ENCODE measurements at places on chromosomes 1 and 21. TPM values are rescaled to one million over a fixed set of nuclear protein-coding genes. Genes with fewer than 3 reads are reported as not detected.

FLG gene
- total RNA-seq: 0.06 TPM

GCSAML gene
- not detected for total RNA-seq

S100A14 gene
- total RNA-seq: not detected

DNA sequence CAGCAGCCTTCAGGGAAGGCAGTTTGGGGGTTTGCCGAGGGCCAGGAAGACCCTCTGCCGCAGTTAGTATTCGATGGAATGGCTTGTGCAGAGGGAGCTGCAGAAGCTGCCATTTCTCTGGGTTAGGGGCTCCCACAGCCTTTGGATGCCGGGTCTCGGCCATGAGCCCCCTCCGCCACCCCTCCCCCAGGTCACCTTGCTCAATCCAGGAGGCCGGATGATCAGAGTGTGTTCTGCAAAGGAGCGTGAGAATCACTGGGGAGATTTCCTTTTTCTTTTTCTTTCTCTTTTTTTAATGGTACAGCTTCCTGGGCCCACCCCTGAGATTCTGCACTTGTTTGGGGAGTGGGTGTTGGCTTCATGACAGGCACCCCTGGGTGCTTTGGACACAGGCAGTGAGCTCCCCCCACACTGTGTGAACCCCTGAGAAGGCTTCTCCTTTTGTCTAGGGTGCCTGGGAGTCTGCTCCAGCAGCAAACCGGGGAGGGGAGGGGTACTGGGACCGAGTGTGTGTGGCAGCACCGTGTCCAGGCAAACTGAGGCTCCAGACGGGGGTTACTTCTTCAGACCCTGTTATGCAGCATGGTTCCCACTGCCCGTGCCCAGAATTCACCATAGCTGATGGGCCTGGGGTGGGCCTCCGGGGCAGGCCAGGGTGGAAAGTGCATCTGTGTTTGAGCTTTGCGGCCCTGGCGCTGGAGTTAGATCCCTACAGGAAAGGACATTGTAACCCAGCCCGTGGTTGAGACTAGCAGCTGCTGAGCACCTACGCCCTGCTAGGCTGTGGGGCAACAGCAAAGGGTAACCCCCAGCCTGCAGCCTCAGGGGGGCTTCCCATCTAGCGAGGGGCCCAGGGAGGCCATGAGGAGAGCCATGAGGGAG is 18.5 kb downstream of the TNFRSF1B start:
- DNase-seq: no peak
- H3K27me3 ChIP-seq: no peaks in the 10 kb centered on the region
- H3K4me1 ChIP-seq: peaks cover 14% of the 10 kb centered on the region
- no peak overlapping the region for H3K27ac ChIP-seq

- peaks cover 31% of the 10 kb centered on the region for H3K4me1 ChIP-seq
- H3K27me3 ChIP-seq: no peaks in the 10 kb centered on the region
- H3K27ac ChIP-seq: no peak within 1 kb of the TSS
- 0 out of 2 replicates have a peak, but pooled peaks cover 1% of the 10 kb centered on the region for H3K36me3 ChIP-seq
- peak within 1 kb of the TSS; percentile 54 for H3K4me3 ChIP-seq
Measured at GRCh38 chr1:30908696-30909364, at the start of gene SDC3. SDC3 (minus strand) TSS chr1:30908758; CDS start chr1:30908586, 172 bp downstream.

- no peaks in the 10 kb centered on the region for H3K36me3 ChIP-seq
- no peak for DNase-seq
- H3K27ac ChIP-seq: no peak overlapping the region
Measured at GRCh38 chr21:16304174-16305095, 574.7 kb downstream of the USP25 start.

CHD1L gene
- total RNA-seq: 52.5 TPM

DNA sequence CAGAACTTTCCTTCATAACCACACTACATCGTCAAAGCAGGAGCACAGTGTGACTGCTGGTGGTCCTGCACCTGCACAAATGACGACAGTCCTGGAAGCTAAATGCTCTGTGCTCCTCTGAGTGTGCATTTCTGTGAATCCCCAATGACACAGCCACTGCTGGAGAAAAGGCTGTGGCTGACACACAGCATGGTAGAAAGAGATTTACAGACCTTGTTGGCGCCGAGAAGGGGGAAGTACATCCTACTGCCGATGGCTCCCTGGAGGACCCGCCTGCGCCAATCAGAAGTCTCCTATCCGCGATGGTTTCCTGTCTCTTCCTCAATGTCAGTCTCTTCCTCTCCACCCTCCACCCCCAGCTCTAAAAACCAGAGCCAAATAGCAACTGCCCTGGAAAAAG is 115.4 kb upstream of the RAB4A start:
- H3K36me3 ChIP-seq: no peaks in the 10 kb centered on the region
- no peaks in the 10 kb centered on the region for H3K27me3 ChIP-seq
- H3K4me1 ChIP-seq: peaks cover 6% of the 10 kb centered on the region
- DNase-seq: no peak
- H3K27ac ChIP-seq: no peak overlapping the region
- no peak overlapping the region for H3K4me3 ChIP-seq

NFASC gene
- 0.03 TPM for total RNA-seq

GRCh38 chr21:40841524-40842196 is 5.3 kb downstream of the DSCAM start:
- no peak for DNase-seq
- H3K27ac ChIP-seq: no peak overlapping the region
- H3K4me3 ChIP-seq: no peak overlapping the region
- H3K4me1 ChIP-seq: no peaks in the 10 kb centered on the region
- H3K36me3 ChIP-seq: no peaks in the 10 kb centered on the region

C1orf141 gene
- total RNA-seq: not detected

CFHR3 gene
- not detected for total RNA-seq

- no peak overlapping the region for H3K27ac ChIP-seq
- no peaks in the 10 kb centered on the region for H3K27me3 ChIP-seq
- peaks cover 10% of the 10 kb centered on the region for H3K4me1 ChIP-seq
- no peaks in the 10 kb centered on the region for H3K36me3 ChIP-seq
Measured at GRCh38 chr1:207911856-207912760, 1.2 kb upstream of the CD34 start.

GRCh38 chr1:162021124-162021523 is 2.5 kb downstream of the OLFML2B start:
- H3K27me3 ChIP-seq: no peaks in the 10 kb centered on the region
- H3K4me1 ChIP-seq: peaks cover 19% of the 10 kb centered on the region
- DNase-seq: no peak
- no peak overlapping the region for H3K27ac ChIP-seq
- H3K4me3 ChIP-seq: no peak overlapping the region
- H3K36me3 ChIP-seq: no peaks in the 10 kb centered on the region

DNA sequence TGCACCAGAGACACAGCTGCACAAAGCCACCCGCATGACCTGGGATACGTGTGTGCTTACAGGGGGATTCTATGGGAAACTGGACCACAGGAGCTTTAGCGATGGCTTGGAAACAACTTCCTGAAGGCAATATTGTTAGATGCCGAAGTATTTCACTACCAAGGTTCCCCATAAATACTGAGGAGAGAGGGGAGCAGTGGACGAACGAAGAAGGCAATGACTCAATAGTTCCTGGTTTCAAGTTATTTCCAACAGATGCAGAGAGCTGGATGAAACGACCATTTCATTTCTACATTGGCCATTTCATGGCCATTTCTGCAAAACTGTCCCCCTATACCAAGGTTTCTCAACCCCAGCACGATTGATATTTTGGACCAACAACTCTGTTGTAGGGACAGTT is 61.3 kb downstream of the CD34 start:
- DNase-seq: no peak
- no peak overlapping the region for H3K27ac ChIP-seq
- H3K4me3 ChIP-seq: no peak overlapping the region
- no peaks in the 10 kb centered on the region for H3K36me3 ChIP-seq

- no peaks in the 10 kb centered on the region for H3K4me1 ChIP-seq
- H3K36me3 ChIP-seq: no peaks in the 10 kb centered on the region
- no peak overlapping the region for H3K4me3 ChIP-seq
- no peak for DNase-seq
- H3K27me3 ChIP-seq: no peaks in the 10 kb centered on the region
- no peak overlapping the region for H3K27ac ChIP-seq
Measured at GRCh38 chr1:224689374-224689773, 73.3 kb downstream of the CNIH3 start.

GRCh38 chr1:115665319-115666096 is 23.7 kb downstream of the VANGL1 start:
- H3K4me1 ChIP-seq: peaks cover 23% of the 10 kb centered on the region
- peaks cover 86% of the 10 kb centered on the region for H3K36me3 ChIP-seq
- H3K4me3 ChIP-seq: no peak overlapping the region
- H3K27ac ChIP-seq: no peak overlapping the region
- no peak for DNase-seq
- no peaks in the 10 kb centered on the region for H3K27me3 ChIP-seq

DNA sequence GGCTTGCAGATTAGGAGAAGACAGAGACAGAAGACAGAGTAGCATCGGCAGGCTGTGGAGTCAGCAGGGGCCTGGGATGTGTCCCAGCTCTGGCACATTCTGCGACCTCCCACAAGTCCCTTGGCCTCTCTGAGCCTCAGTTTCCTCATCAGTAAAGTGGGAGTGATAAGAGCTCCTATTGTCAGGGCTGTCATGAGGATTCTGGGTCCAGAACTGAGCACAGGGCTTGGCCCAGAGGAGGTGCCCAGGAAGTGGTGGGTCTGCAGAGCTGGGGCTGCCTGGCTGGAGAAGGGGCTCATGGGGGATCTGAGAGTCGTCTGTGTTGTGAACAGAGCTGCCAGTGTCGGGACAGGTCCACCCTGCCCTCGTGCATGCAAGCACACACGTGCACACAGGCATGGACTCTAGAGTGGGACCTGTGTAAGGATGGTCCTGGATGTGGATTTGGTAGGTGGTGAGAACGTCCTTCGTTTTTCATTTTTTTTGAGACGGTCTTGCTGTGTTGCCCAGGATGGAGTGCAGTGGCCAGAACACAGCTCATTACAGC is 262.9 kb downstream of the PTPRU start:
- no peaks in the 10 kb centered on the region for H3K4me1 ChIP-seq
- no peak for DNase-seq
- H3K27me3 ChIP-seq: peaks cover 5% of the 10 kb centered on the region
- no peak overlapping the region for H3K4me3 ChIP-seq
- H3K36me3 ChIP-seq: no peaks in the 10 kb centered on the region

- no peak for DNase-seq
- H3K4me3 ChIP-seq: no peak overlapping the region
- no peaks in the 10 kb centered on the region for H3K4me1 ChIP-seq
- no peak overlapping the region for H3K27ac ChIP-seq
- H3K36me3 ChIP-seq: no peaks in the 10 kb centered on the region
- H3K27me3 ChIP-seq: 0 out of 2 replicates have a peak, but pooled peaks cover 5% of the 10 kb centered on the region
Measured at GRCh38 chr1:70112838-70113237, 92.5 kb downstream of the LRRC40 start.

GRCh38 chr1:63320022-63320721 is 2.2 kb upstream of the FOXD3 start:
- H3K36me3 ChIP-seq: no peaks in the 10 kb centered on the region
- H3K4me3 ChIP-seq: no peak overlapping the region
- DNase-seq: no peak
- peaks cover 58% of the 10 kb centered on the region for H3K27me3 ChIP-seq
- H3K27ac ChIP-seq: no peak overlapping the region
- H3K4me1 ChIP-seq: peaks cover 27% of the 10 kb centered on the region

GRCh38 chr21:45317398-45318145 is 29.9 kb upstream of the POFUT2 start:
- H3K27me3 ChIP-seq: no peaks in the 10 kb centered on the region
- H3K36me3 ChIP-seq: peaks cover 5% of the 10 kb centered on the region
- no peak overlapping the region for H3K4me3 ChIP-seq
- peak; percentile 94 for DNase-seq
- H3K27ac ChIP-seq: peak overlapping the region; percentile 96

DNA sequence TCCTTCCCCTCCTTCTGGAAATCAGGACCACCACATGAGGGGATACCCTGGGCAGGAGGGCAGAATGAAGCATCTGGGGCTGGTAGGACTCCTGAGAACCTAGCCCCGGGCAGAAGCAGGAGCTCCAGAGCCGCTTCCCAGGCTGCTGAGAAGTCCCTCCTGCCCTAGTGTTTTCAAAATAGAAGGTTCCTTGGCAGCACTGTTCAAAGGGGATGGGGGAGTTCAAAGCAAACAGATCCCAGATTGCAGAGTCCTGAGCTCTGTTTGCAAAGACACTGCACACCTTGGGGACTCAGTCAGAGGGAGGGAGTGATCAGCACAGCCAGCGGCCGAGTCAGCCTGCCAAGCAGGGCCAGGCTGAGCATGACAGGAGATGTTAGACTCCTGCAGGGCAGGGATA is 177.8 kb downstream of the PTPRU start:
- no peaks in the 10 kb centered on the region for H3K4me1 ChIP-seq
- H3K36me3 ChIP-seq: no peaks in the 10 kb centered on the region
- H3K27me3 ChIP-seq: no peaks in the 10 kb centered on the region
- H3K4me3 ChIP-seq: no peak overlapping the region

DNA sequence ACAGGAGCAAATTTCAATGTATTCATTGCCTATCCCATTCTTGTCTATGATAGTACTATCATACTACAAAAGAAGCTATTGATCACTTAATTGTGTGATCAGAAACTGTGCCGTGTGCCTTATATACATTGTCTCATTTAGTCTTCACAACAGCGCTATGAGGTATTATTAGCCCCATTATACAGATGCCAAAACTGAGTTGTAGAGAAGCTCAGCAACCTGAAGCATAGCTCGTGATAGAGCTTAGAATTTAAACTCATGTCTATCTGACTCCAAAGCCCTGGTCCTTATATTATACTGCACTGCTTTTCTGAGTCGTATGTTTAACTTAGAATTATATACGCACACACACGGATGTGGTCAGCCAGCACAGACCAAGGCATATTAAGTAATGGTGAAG is 315.1 kb downstream of the NFIA start:
- no peak overlapping the region for H3K4me3 ChIP-seq
- DNase-seq: no peak
- H3K27me3 ChIP-seq: 0 out of 2 replicates have a peak, but pooled peaks cover 4% of the 10 kb centered on the region
- H3K4me1 ChIP-seq: no peaks in the 10 kb centered on the region
- H3K36me3 ChIP-seq: no peaks in the 10 kb centered on the region

UMODL1 gene
- total RNA-seq: 0.22 TPM

- H3K36me3 ChIP-seq: peaks cover 35% of the 10 kb centered on the region
- no peak for DNase-seq
- H3K27me3 ChIP-seq: no peaks in the 10 kb centered on the region
- no peak overlapping the region for H3K4me3 ChIP-seq
Measured at GRCh38 chr1:235974616-235975015, 90.3 kb downstream of the NID1 start.

DNA sequence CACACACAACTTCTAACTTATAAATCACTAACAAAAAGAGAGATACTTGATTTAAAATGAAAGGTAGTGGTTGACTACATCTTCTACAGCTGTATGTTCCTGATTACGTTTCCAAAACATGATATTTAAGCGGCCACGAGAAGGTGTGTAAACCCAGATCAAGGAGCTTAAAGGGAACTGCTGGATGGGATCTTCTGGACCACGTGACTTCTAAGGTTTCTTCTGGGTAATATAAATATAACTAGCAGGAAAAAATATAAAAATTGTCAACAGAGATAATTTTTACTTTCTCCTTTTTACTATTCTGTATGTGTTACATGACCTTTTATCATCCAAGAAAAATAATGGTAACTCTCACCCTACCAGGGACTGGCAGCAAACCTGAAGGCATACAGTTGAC is 66.2 kb downstream of the TTLL7 start:
- H3K4me1 ChIP-seq: no peaks in the 10 kb centered on the region
- H3K36me3 ChIP-seq: no peaks in the 10 kb centered on the region
- DNase-seq: no peak
- no peak overlapping the region for H3K27ac ChIP-seq
- H3K4me3 ChIP-seq: no peak overlapping the region

Data from SJSA1 (cell line).